HL-60 (cell line): ENCODE measurements at places on chromosomes 2 and 18.

DNA sequence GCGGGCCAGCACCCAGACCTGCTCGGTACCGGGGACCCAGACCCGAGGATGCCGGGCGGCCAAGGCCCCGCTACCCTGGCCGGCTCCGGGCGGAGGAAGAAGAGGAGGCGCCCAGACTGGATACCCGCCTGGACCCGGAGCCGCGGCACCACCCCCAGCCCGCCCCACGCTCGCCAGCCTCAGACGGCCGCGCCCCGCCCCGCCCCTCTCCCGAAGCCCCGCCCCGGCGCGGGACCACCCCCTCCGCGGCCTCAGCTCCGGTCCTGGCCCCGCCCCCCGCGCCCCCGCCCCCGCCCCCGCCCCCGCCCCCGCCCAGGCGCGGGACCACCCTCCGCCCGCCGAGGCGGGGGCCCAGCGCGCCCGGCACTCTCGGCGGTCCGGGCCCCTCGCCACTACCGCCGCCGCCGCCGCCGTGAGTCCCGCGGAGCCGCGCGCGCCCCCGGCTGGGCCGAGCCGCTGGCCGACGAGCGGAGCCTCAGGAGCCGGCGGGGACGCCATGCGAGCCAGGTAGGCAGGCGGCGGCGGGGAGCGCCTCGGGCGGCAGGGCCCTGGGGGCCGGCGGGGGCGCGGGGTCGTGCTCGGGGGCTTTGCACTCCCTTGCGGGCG lies at the start of gene SH3BP4:
TSS of gene SH3BP4 (plus strand) at position 354 of the 606 bp plus-strand sequence. CDS start 82,986 bp downstream, outside the sequence.
- no peak for DNase-seq

- no peak for DNase-seq
Observed at GRCh38 chr18:34647251-34647650, 62.8 kb upstream of the DTNA start.

DNA sequence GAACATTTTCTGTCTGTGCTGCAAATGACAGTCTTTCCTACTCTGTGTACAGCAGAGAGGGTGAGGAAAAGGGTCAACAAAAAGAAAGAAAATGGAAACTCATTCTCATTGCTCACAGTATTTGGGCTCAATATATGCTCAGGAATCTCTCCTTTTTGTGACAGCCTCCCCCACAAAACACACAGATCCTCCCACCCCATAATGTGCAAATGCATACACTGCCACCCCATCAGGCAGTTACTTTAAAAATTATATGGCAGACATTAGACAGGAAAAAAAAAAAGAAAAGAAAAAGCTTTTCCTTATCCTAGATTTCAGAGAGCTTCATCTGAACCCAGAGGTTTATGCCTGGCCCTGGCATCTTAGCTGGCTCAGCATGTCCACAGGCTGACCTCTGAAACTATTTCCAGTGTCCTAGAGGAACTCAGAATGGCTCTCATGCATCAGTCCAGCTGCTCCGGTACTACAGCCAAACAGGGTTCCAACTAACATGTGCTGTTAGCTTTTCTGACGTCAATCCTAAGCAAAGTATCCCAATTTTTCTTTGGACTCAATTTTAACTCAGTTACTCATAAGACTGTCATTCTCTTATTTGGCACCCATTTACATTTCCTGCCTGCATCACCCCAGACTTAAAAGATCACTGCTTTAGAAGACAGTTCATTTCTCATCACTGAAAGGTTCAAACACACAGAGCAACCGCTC lies 105.9 kb downstream of the RBMS1 start:
- no peak for DNase-seq

DNA sequence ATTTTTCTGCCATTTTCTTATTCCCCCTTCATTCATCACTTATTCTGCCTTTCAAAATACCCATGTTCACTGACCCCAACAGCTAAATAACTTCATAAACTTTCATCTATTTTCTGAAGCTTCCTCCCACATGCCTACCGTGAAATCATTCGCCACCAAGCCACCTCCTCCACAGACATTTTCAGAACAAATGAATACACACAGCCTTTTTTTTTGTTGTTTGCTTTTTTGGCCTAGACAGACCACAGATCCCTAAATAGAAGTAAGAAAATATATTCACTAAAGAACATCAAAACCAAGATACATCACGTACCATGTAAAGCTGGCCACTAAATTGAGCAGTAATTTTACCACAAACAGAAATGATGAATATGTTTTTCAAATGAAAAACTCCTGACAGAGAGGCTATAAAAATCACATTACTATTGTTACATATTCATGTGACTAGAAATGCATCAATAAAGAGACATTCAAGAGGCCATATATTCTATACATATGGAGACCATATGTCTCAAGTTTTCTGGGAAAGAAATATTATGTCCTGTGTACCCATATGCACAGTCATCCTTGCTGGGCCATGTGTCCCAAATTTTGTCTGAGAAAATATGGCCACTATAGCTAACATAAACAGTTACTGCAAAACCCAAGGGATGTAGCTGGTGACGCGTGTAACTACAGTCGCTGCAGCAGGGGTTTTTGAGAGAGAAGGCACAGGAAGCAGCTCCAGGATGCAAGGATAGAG lies 200.3 kb downstream of the FBXO15 start:
- no peak for DNase-seq

DNA sequence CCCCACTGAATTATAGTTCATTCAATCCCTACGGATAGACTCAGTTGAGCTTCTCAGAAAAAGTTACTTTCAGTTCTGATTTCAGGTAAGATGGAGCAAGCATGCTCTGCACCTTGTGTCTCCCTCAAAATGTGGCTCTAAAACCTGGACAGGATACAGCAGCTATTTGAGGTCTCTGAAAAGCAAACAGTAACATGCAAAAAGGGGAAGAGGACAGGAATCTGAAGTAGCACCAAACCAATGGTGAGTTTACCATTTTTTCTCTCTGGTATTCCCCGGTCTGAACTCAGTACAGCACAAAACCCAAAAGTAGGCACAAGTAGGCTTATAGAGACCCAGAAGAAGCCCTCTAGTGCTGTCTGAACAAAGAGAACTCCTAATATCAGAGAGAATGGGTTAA lies 34.1 kb downstream of the LANCL1 start:
- no peak for DNase-seq

GRCh38 chr2:129478902-129479517 lies 500.5 kb upstream of the RAB6C start:
- no peak for DNase-seq

GRCh38 chr2:5392658-5393057 lies 299.5 kb upstream of the SOX11 start:
- DNase-seq = no peak

DNA sequence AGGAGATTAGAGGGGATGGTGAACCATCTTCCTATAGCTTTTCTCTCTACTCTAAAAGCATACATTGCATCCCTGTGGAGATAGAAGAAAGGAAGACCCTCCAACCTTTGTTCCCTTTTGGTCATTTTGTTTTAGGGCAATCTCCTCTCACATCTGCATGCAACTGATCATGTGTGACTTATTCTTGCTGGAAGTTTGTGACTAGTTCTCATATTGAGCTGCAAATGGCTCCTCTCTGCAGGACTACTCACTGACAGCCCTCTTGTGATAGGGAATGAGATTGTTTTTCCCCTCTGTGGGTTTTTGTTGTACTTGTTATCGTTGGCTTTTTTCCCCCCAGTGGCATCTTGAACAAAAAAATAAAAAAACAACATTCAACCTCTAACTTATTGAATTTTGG lies 416.0 kb upstream of the CNTNAP5 start:
- DNase-seq = no peak
